ENCODE measurements at places on chromosomes 2 and 18.
A peak's percentile ranks its signal among the peaks of the same experiment; 100 is the strongest.

DNA sequence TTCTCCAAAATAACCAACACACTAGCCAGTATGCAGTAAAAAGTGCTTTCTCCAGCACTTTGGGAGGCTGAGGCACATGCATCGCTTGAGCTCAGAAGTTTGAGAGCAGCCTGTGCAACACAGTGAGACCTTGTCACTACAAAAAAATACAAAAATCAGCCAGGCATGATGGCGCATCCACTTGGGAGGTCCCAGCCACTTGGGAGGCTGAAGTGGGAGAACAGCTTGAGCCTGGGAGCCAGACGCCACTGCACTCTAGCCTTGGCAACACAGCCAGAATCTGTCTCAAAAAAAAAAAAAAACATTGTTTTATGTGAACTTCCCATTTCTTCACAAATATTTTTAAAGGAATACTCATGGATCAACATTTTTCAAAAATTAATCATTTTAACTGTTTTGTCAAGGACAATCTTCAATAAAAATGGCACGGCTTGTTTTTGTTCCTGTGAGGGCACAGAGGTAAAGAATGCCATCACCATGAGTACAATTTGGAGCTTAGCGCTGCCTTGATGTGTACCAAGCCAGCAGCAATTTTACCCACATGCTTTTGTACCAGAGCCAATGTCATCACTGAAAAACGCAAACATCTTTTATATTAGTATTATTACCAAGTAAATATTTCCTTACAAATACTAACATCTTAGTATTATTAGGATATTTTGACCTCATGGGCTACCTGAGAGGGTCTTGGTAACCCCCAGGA, 26.7 kb downstream of the RAB1A start:
- peak; percentile 24 for DNase-seq
- H3K4me1 ChIP-seq: peaks cover 20% of the 10 kb centered on the region
- H3K4me3 ChIP-seq: no peak overlapping the region
- peaks cover 10% of the 10 kb centered on the region for H3K36me3 ChIP-seq

- DNase-seq: no peak
- H3K4me3 ChIP-seq: no peak overlapping the region
- no peaks in the 10 kb centered on the region for H3K36me3 ChIP-seq
- H3K27ac ChIP-seq: no peak overlapping the region
- no peaks in the 10 kb centered on the region for H3K27me3 ChIP-seq
Measured at GRCh38 chr2:127597984-127598380, 48.0 kb upstream of the GPR17 start.

DNA sequence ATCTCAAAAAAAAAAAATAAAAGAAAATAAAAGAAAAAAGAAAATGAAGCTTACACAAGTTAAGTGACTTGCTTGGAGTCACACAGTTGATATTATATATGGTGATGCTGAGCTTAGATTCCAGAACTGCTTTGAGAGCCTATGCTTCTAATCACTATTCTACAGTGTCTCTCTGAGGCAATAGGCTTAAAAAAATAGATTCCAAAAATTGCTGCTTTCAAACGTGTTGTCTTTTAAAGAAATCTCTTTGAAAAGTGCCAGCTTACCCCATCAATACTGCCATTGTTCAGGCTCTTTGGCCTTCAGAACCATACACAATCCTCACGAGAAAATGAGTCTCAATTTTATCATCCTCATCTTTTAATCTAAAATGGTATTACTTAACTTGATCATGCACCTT, 102.6 kb downstream of the CDK15 start:
- no peaks in the 10 kb centered on the region for H3K36me3 ChIP-seq
- no peaks in the 10 kb centered on the region for H3K4me1 ChIP-seq
- no peaks in the 10 kb centered on the region for H3K27me3 ChIP-seq
- DNase-seq: no peak
- H3K4me3 ChIP-seq: no peak overlapping the region

DNA sequence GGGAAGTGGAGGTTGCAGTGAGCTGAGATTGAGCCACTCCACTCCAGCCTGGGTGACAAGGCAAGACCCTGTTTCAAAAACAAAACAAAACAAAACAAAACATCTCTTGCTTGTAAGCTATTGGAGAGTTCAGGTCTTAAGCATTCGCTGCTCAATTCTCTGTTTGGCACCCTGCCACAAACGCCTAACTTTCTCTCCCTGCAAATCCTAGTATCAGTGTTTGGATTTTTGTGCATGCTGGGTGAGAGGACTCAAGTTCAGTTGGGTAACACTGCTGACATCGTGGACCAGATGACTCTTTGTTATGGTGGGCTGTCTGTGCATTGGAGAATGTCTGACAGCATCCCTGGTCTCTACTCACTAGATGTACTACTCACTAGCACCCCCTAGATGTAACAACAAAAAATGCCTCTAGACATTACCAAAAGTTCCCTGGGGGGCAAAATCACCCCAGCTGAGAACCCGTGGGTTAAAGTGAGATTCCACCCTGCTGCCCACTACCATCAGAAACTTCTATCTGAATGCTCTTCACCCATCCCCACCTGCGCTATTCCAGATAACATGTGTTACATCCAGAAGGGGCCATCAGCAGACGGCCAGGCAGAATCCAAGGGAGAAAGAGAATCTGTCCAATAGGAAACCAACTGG, 50.9 kb downstream of the CACNB4 start:
- H3K27ac ChIP-seq: no peak overlapping the region
- H3K27me3 ChIP-seq: no peaks in the 10 kb centered on the region
- DNase-seq: no peak
- H3K4me1 ChIP-seq: no peaks in the 10 kb centered on the region
- no peak overlapping the region for H3K4me3 ChIP-seq
- H3K36me3 ChIP-seq: no peaks in the 10 kb centered on the region

- H3K4me3 ChIP-seq: no peak overlapping the region
- no peak overlapping the region for H3K27ac ChIP-seq
- DNase-seq: no peak
- no peaks in the 10 kb centered on the region for H3K27me3 ChIP-seq
- H3K36me3 ChIP-seq: no peaks in the 10 kb centered on the region
- no peaks in the 10 kb centered on the region for H3K4me1 ChIP-seq
Measured at GRCh38 chr18:43875511-43875910, 598.2 kb upstream of the SYT4 start.

DNA sequence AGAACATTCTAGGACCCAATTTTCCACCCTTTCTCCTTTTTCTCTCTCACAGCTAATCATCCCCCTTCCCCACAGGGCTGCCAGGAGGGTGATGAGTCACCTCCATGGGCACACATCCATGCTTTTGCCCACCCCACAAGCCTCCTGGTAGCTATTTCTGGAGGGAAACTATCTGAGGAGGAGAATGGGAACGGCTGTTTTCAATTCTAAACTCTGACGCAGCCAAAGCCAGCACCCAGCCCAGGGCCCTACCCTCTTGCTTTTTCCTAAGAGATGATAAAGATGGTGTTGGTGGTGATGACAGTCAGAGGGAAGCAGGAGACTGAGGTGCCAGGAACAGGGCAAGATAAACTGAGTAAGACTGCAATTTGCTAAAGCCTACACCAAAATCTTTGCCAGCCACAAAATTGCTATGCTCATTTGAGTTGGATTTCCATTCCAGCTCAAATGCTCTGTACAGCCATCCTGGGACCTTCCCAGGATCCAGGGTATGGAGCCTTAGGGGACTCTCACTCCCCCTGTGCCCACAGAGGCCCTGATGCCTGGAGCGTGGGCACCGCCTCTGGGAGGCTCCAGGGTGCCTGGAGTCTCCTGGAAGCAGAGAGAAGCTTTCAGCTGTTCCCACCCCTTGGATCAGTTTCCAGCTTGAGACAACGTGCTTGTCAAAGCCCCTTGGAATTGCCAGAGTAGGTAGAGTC, 62.0 kb upstream of the FZD7 start:
- H3K4me3 ChIP-seq: no peak overlapping the region

DNA sequence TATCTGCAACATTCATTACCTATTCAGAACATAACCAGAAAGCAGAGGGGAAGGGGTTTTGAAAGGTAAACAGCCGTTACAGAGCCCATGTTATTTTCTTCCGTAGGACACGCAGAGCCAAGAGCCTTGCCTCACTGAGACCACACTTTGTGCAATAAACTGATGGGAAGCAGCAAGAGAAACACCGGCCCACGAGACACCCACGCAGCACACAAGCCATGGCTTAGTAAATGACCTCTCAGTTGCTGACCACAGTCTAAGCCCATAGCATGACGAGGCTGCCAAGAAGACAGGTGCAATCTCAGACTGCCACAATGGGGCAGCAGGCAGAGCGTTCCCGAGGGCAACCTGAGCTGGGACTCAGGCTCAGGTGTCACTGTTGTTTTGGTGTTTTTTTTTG, 59.6 kb downstream of the CABYR start:
- no peaks in the 10 kb centered on the region for H3K4me1 ChIP-seq
- no peak for DNase-seq
- H3K4me3 ChIP-seq: no peak overlapping the region
- no peaks in the 10 kb centered on the region for H3K36me3 ChIP-seq
- no peak overlapping the region for H3K27ac ChIP-seq

- DNase-seq: no peak
- H3K27ac ChIP-seq: no peak overlapping the region
- H3K27me3 ChIP-seq: no peaks in the 10 kb centered on the region
- peaks cover 16% of the 10 kb centered on the region for H3K4me1 ChIP-seq
- no peak overlapping the region for H3K4me3 ChIP-seq
- H3K36me3 ChIP-seq: no peaks in the 10 kb centered on the region
Measured at GRCh38 chr18:25239581-25240419, 112.2 kb downstream of the ZNF521 start.

DNA sequence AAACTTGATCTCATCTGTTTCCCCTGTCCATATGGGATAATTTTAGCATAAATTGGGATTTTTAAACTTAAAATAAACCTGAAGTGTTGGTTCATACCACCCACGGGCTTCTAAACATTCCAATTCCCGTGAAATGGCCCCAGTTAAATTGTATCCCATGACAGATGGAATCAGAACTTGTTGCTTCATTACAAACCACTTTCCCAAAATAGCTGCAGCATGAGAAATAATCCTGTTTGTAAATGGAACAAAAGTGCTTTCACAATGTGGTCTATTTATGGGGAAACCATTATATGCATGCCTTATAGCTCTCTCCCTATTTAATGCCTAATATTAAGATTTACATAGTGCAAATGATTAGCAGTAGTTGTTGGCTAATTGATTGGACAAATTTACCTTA, 15.9 kb downstream of the SCG2 start:
- H3K36me3 ChIP-seq: no peaks in the 10 kb centered on the region
- no peaks in the 10 kb centered on the region for H3K4me1 ChIP-seq
- DNase-seq: no peak
- H3K4me3 ChIP-seq: no peak overlapping the region

GRCh38 chr2:206920310-206920709, 19.0 kb upstream of the CPO start:
- no peak overlapping the region for H3K4me3 ChIP-seq
- no peaks in the 10 kb centered on the region for H3K27me3 ChIP-seq
- no peak overlapping the region for H3K27ac ChIP-seq
- no peaks in the 10 kb centered on the region for H3K36me3 ChIP-seq
- no peaks in the 10 kb centered on the region for H3K4me1 ChIP-seq

- peak overlapping the region; percentile 59 for H3K27ac ChIP-seq
- no peak overlapping the region for H3K4me3 ChIP-seq
- peaks cover 23% of the 10 kb centered on the region for H3K36me3 ChIP-seq
- DNase-seq: no peak
- H3K4me1 ChIP-seq: peaks cover 24% of the 10 kb centered on the region
Measured at GRCh38 chr2:102149243-102149642, 6.7 kb downstream of the IL1R1 start.

GRCh38 chr2:232328032-232328422, 50.5 kb upstream of the ALPP start:
- no peaks in the 10 kb centered on the region for H3K27me3 ChIP-seq
- H3K36me3 ChIP-seq: peaks cover 2% of the 10 kb centered on the region
- DNase-seq: no peak
- H3K4me1 ChIP-seq: peaks cover 3% of the 10 kb centered on the region

GRCh38 chr2:72914589-72915319, 2.6 kb upstream of the EMX1 start:
- no peak for DNase-seq
- H3K27ac ChIP-seq: no peak overlapping the region
- H3K27me3 ChIP-seq: peaks cover 72% of the 10 kb centered on the region
- peaks cover 46% of the 10 kb centered on the region for H3K4me1 ChIP-seq
- H3K36me3 ChIP-seq: no peaks in the 10 kb centered on the region

GRCh38 chr2:71853858-71854257, 293.8 kb downstream of the CYP26B1 start:
- peaks cover 11% of the 10 kb centered on the region for H3K4me1 ChIP-seq
- H3K27ac ChIP-seq: no peak overlapping the region

DNA sequence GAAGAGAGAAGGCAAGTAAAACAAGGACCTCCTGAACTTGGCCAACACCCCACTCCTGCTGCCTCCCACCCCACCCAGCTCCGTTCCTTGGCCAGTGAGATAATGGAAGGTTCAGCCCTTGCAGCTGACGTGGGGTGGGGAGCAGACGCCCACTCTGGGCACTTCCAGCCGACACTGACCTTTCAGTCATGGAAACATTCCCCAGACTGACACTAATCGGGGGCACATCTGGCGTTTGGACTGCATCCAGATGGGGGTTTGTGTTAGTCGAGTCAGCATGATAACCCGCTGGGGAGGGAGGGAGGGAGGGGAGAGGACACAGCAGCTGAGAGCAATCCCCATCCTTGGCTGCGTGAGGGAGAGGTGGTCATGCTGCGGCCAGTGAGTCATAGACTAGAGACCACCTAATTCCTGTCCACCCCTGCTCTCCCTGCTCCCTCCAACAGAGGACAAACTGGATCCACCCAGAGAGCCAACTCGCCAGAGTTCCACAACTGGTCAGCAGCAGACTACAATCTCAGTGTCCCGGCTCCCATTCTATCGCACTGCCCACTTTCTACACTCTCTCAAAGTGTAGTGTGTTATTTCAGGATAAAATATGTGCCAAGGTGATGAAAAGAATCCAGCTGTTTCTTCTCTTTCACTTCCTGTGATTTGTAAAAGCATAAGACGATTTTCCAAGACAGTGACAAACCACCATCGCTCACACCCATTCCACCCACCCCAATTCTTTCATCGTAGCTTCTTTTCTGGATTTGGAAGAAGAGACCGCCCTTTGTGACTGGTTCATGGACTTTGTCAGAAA, 115.4 kb upstream of the PKDCC start:
- DNase-seq: no peak
- H3K27me3 ChIP-seq: no peaks in the 10 kb centered on the region
- H3K4me1 ChIP-seq: no peaks in the 10 kb centered on the region
- H3K4me3 ChIP-seq: no peak overlapping the region
- H3K36me3 ChIP-seq: no peaks in the 10 kb centered on the region

DNA sequence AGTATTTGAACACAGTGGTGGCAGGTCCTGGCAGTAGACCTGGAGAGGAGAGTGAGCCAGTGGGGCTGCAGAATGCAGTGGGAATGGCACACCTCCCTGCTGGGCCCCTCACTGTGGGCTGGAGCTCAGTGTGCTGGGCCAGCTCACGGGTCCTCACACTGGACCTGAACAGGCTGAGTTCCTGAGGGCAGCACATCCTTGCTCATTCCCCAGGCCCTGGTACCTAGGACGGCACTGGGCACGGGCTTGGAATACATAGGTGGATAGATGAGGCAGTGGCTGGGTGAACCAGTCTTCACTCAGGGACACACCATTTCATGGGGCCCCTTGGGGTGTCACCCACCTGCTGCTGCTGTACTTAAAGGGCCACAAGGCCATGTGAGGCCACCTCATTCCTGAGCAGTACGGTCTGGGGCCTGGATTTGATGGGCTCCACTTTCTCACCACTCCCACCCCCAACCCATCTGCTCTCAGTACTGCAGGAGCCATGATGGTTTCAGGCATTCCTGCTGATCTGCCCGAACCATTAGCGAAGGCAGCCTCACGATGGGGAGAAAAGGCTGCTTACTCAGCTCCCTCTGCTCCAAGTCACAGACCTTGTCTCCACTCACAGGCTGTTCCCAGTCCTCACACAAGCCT, 4.2 kb downstream of the TMEM177 start:
- H3K36me3 ChIP-seq: peaks cover 23% of the 10 kb centered on the region
- no peaks in the 10 kb centered on the region for H3K27me3 ChIP-seq
- H3K4me3 ChIP-seq: no peak overlapping the region
- DNase-seq: peak; percentile 8
- H3K4me1 ChIP-seq: peaks cover 9% of the 10 kb centered on the region
- H3K27ac ChIP-seq: no peak overlapping the region

All from upper lobe of left lung (tissue), 6 donors.